Left ventricle myocardium inferior (tissue), 1 donor: ENCODE measurements at places on chromosomes 3 and 15.
A peak's percentile ranks its signal among the peaks of the same experiment; 100 is the strongest.

GRCh38 chr15:89157061-89157460, 64.3 kb downstream of the RLBP1 start:
- H3K27ac ChIP-seq: peak overlapping the region; percentile 86
- peaks cover 66% of the 10 kb centered on the region for H3K4me1 ChIP-seq
- no peaks in the 10 kb centered on the region for H3K27me3 ChIP-seq
- H3K4me3 ChIP-seq: no peak overlapping the region
- no peak for DNase-seq
- peaks cover 74% of the 10 kb centered on the region for H3K36me3 ChIP-seq

DNA sequence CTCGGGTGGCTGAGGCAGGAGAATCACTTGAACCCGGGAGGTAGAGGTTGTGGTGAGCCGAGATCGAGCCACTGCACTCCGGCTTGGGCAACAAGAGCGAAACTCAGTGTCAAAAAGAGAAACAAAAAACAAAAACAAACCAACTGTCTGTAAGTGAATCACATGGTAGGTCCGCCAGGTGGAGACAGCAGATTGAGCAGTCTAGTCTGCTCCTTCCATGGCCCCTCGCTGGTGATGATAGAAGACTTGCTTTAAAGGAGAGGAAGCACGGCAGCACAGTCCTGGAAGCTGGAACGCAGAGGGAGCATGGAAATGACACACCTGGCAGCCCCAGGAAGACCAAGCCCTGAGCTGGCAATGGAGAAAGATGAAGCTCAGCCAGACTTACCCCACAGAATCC, 31.4 kb upstream of the MGLL start:
- H3K27me3 ChIP-seq: no peaks in the 10 kb centered on the region
- H3K4me3 ChIP-seq: no peak overlapping the region
- no peaks in the 10 kb centered on the region for H3K36me3 ChIP-seq
- H3K27ac ChIP-seq: no peak overlapping the region

GRCh38 chr3:73431183-73431900, 193.4 kb downstream of the PDZRN3 start:
- no peak for DNase-seq
- H3K4me1 ChIP-seq: peaks cover 79% of the 10 kb centered on the region
- H3K27ac ChIP-seq: no peak overlapping the region

DNA sequence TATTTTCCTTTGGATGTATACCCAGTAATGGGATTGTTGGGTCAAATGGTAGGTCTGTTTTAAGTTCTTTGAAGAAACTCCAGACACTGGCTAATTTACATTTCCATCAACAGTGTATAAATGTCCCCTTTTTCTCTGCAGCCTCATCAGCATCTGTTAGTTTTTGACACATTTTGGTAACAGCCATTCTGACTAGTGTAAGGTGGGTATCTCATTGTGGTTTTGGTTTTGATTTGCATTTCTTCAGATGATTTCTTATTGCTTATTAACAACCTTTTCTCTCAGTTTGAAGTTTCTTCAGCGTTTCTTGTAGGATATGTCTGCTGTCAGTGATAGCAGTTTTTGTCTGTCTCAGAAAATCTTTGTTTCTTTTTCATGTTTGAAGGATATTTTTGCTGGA, 15.4 kb downstream of the GALK2 start:
- peaks cover 7% of the 10 kb centered on the region for H3K4me1 ChIP-seq
- H3K36me3 ChIP-seq: no peaks in the 10 kb centered on the region
- H3K27me3 ChIP-seq: no peaks in the 10 kb centered on the region

GRCh38 chr3:16482770-16483531, 30.5 kb downstream of the RFTN1 start:
- H3K4me3 ChIP-seq: no peak overlapping the region
- no peak for DNase-seq

DNA sequence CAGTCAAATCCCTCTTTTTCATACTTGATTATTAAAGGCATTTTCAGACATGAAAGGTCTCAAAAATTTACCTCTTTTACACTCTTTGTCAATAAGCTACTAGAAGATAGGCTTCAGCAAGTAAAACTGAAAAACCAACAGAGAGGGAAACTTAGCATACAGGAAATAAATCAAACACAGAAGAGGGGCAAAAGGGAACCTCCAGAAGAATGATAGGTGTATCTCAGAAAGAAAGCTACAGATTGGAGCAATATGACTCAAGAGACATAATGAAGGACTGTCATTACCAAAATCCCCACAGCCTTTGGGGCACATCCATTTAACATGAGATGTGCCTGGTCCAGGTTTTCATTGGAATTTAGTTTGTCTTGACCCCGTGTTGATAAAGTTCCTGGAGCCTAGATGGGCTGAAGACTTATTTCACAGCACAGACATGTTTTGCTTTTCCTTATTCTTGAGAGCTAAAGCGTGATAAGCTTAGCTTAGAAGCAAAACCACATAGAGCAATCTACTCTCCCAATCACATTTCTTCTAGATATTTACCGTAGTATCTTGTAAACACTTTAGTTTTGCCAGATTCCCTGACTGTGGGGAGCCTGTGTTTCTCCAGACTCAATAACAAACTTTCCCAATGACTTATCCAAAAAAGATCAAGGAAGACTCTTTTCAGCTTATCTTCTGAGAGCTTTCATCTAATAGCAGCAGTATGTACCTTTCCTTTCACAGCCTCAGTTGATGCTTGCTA, 11.7 kb downstream of the LRRFIP2 start:
- DNase-seq: no peak
- peaks cover 20% of the 10 kb centered on the region for H3K36me3 ChIP-seq
- peaks cover 19% of the 10 kb centered on the region for H3K4me1 ChIP-seq
- no peak overlapping the region for H3K4me3 ChIP-seq

GRCh38 chr15:31774045-31774444, 256.3 kb upstream of the CHRNA7 start:
- H3K4me3 ChIP-seq: no peak overlapping the region
- DNase-seq: no peak
- H3K27me3 ChIP-seq: no peaks in the 10 kb centered on the region
- no peaks in the 10 kb centered on the region for H3K4me1 ChIP-seq
- H3K27ac ChIP-seq: no peak overlapping the region
- H3K36me3 ChIP-seq: no peaks in the 10 kb centered on the region

DNA sequence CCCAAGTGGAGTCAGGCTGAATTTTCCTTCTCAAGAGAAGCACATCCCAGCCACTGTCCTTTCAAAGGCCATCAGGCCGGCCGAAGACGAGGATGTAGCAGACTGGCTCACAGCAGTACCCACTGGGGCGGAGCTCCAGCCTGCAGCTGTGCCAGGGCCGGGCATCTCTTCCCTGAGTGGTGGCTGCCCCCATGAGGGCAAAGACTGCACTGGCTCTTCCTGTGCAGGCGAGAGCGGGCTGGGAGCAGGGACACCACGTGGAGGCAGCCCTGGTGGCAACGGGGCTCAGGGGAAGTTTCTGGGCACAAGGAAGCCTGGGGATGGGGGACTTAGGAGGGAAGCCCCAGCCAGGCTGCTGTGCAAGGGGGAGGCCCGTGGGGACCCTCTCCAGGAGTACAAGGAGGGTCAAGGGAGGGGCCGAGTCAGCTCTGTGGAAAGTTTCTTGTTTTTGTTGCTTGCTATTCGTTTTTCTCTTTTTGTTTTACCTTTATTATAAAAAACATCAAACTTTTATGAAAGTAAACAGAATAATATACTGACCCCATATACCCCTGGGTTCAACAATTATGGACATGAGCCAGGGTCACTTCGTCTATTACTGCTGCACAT, 66.1 kb downstream of the RPN1 start:
- no peak overlapping the region for H3K4me3 ChIP-seq
- DNase-seq: peak; percentile 67
- H3K27me3 ChIP-seq: peaks cover 7% of the 10 kb centered on the region
- no peak overlapping the region for H3K27ac ChIP-seq
- H3K36me3 ChIP-seq: no peaks in the 10 kb centered on the region

DNA sequence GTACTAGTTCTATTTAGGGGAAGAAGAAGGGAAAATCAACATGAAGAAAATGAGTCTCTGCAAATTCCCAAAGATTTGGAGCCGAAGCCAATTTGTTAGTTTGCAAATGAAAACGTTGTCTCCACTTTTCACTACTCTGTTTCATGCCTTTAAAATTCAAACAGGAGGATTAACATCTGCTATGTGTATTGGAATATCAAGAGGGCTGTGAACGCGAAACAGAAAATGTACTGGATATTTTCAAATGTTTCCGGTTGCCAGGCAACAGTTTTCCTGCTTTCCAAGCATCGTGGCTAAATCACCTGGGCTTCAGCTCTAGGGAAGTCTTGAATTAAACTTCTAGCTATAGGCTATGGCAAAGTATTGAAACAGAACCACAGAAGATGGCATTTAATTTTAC, 172.8 kb downstream of the KCNMB2 start:
- peaks cover 39% of the 10 kb centered on the region for H3K4me1 ChIP-seq
- no peak for DNase-seq
- no peaks in the 10 kb centered on the region for H3K27me3 ChIP-seq
- no peaks in the 10 kb centered on the region for H3K36me3 ChIP-seq

- H3K27me3 ChIP-seq: no peaks in the 10 kb centered on the region
- no peak for DNase-seq
Measured at GRCh38 chr15:80172401-80172800, 19.6 kb downstream of the FAH start.

DNA sequence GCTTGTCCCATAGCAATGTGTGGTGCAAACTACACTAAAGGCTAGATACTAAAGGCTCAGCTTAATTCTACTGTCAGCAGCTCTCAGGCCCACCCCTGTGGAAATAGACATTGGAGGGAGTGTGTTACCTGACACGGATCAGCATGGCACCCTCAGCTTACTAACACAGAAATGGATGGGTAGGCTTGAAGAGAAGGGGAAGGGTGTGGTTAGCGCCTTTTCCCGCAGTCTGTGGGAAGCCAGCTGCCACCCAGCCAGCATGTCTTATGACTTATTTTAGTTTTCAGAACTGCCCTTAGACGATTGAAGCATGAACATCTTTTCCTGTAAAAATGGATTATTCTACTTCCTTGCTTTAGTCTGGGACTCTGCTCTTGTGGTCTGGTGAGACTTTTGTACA, 25.8 kb upstream of the ADPGK start:
- no peaks in the 10 kb centered on the region for H3K36me3 ChIP-seq
- H3K4me3 ChIP-seq: no peak overlapping the region
- peaks cover 50% of the 10 kb centered on the region for H3K27me3 ChIP-seq
- H3K4me1 ChIP-seq: no peaks in the 10 kb centered on the region

DNA sequence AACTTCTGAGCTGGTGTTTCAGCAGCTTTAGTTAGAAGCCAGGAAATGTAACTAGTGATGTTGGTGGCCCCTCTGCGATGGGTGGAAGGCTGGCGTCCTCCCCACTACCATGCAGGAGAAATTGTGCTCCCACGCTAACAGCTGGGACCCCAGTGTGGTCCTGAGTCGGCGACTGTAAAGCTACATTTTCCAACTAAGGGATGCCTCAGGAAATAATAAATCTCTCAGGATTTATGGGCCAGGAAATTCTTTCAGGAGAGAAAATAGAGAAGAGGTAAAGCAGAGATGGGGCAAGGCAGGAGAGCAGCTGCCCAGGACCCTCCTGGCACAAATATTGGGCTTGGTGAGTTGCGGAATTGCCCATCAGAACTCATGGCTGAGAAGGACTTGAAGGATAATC, 186.9 kb downstream of the OPA1 start:
- H3K36me3 ChIP-seq: no peaks in the 10 kb centered on the region
- H3K4me1 ChIP-seq: peaks cover 12% of the 10 kb centered on the region
- DNase-seq: no peak
- H3K27me3 ChIP-seq: peaks cover 87% of the 10 kb centered on the region
- H3K27ac ChIP-seq: no peak overlapping the region

GRCh38 chr15:31975830-31976229, 54.5 kb upstream of the CHRNA7 start:
- no peak overlapping the region for H3K27ac ChIP-seq
- peaks cover 7% of the 10 kb centered on the region for H3K4me1 ChIP-seq
- no peak for DNase-seq
- peaks cover 57% of the 10 kb centered on the region for H3K27me3 ChIP-seq
- no peak overlapping the region for H3K4me3 ChIP-seq
- H3K36me3 ChIP-seq: no peaks in the 10 kb centered on the region

DNA sequence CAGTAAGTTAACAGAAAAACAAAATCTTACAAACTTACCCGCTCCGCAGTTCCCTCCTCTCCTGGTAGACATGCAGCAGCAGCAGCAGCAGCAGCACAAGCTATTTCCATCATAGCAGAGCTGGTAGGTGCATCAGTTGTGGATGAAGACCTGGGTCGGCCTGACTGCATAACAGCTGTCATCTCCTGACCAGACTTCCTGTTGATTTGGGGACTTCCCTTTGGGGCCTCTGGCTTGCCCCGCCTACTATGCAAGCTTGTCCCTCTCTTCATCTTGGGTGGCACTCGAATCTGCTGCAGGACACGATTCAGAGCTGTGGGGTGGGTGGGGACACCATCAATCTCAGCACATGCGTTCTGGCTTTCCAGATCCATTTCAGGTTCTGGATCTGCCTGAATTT, 65.7 kb downstream of the TMCC1 start:
- H3K4me1 ChIP-seq: peaks cover 27% of the 10 kb centered on the region
- no peak for DNase-seq
- no peaks in the 10 kb centered on the region for H3K36me3 ChIP-seq

DNA sequence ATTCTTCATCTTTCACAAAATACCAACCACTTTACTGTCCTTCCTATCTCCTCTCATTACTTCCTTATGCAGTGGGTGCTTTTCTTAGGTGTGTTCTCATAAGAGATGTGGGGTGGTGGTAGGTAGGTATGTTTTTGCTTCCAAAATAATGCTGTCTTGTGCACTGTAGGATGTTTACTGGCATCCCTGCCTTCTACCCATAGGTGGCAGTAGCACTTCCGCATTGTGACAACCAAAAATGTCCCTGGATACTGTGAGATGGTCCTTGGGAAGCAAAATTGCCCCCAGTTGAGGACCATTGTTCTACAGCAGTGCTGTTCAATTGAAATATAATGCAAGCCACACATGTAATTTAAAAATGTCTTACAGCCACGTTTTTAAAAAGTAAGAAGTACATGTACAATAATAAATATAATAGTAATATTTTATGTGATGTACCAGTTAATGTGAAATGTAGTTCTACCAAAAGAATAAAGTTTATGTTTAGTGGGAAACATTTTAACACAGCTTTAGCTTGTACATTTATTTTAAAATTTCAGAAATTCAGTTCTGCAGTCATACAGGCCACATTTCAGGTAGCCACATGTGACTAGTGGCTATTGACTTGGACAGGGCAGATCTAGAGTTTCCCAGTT, 75.2 kb downstream of the NEO1 start:
- no peak for DNase-seq
- H3K27ac ChIP-seq: no peak overlapping the region
- no peaks in the 10 kb centered on the region for H3K4me1 ChIP-seq
- H3K4me3 ChIP-seq: no peak overlapping the region
- peaks cover 11% of the 10 kb centered on the region for H3K36me3 ChIP-seq

GRCh38 chr3:151813799-151814198, at the start of gene AADAC:
AADAC (plus strand) TSS chr3:151814116; CDS start chr3:151814163, 47 bp downstream.
- DNase-seq: no peak
- H3K4me3 ChIP-seq: no peak within 1 kb of the TSS
- no peak within 1 kb of the TSS for H3K27ac ChIP-seq
- H3K4me1 ChIP-seq: no peaks in the 10 kb centered on the region
- no peaks in the 10 kb centered on the region for H3K27me3 ChIP-seq

DNA sequence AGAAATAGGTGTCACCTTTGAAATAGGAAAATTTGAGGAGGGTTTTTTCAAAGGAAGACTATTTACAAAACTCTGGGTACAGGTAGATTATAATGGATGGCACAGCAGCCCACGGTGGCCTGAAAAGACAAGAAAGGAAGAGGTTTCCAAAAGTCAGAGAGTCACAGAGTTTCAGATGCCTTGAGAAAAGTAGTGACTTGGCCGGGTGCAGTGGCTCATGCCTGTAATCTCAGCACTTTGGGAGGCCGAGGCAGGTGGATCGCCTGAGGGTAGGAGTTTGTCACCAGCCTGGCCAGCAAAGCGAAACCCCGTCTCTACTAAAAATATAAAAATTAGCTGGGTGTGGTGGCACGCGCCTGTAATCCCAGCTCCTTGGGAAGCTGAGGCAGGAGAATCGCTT, 35.2 kb downstream of the OSTN start:
- no peak for DNase-seq
- H3K27ac ChIP-seq: no peak overlapping the region
- no peaks in the 10 kb centered on the region for H3K4me1 ChIP-seq
- H3K27me3 ChIP-seq: no peaks in the 10 kb centered on the region
- H3K4me3 ChIP-seq: no peak overlapping the region
